ENCODE measurements at places on chromosomes 7 and 10. TPM values are rescaled to one million over a fixed set of nuclear protein-coding genes. Genes with fewer than 3 reads are reported as not detected.

The FAM185A gene
- total RNA-seq, result 17.8 TPM

The GNGT1 gene
- total RNA-seq, result not detected

DNA sequence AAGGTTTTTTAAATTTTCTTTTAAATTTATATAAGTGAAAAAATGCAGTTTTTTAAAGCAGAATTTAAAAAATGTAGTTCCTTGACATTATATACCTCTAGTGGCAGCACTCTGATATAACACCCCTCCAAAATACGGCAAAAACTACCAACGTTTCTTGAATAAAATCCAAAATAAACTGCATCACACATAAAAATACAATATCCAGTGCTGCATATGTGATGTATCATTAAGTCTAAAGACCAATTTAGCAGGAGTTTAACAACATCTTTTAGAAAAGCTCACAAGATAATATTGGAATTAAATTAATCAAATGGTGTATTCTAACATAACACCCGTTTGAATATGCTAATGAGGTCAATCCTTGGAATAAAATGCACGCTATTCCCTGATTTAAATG, 1.4 kb downstream of the TCERG1L start:
- no peak overlapping the region for H3K27ac ChIP-seq
- H3K4me3 ChIP-seq, result no peak overlapping the region
- H3K36me3 ChIP-seq, result no peaks in the 10 kb centered on the region

DNA sequence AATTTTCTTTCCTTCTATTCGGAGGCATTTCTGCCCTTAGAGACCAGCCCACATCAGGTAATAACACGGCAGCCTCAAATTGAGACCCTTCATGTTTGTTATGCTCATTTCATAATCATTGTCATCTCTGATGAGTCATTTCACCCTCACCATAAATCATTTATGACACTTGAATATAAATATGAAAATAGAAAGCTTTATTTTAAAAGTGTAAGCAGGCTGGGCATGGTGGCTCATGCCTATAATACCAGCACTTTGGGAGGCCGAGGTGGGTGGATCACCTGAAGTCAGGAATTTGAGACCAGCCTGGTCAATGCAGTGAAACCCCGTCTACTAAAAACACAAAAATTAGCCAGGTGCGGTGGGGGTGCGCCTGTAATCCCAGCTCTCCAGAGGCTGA, 57.4 kb upstream of the EGFR start:
- no peaks in the 10 kb centered on the region for H3K27me3 ChIP-seq
- H3K27ac ChIP-seq, result no peak overlapping the region
- H3K4me3 ChIP-seq, result no peak overlapping the region
- no peak for DNase-seq
- no peaks in the 10 kb centered on the region for H3K36me3 ChIP-seq

DNA sequence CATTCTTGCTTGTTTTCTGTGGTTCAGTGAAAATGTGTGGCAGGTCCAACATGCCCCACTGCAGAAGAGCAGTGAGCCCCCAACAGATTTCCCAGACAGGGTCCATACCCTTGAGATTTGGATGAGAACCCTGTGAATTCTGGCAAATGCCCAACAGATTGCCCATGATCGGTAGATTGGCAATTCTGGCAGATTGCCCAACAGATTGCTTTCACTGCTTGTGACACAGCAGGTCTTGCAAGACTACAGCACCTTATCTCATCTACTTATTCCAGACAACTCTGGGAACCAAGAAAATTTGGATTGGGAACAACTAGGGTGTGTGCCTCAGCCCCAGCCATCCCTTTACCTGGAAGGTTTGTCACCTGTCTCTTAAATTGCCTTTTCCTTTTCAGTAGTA, 143.7 kb upstream of the COL1A2 start:
- no peak overlapping the region for H3K4me3 ChIP-seq
- no peaks in the 10 kb centered on the region for H3K36me3 ChIP-seq

DNA sequence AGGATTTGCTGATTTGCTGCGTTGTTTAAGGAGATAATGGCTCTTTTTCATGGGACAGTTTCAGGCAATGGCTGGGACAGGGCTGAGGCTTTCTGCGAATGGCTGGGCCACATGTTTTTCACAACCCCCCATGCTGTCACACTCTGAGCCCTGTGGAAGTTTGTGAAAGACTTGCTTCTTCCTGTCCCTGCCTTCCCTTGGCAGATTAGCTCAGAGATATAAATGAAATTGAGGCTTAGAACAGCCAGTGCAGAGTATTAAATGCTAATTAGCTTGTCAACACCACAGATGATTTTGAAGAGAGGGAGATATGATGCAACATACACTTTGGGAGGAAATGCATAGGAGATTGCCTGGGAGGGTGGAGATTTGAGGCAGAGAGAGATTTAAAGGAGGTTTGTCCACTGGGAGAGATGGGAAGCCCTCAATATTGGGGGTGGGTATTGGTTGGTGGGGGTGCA, 232.0 kb downstream of the SH2D4B start:
- H3K27me3 ChIP-seq, result peaks cover 3% of the 10 kb centered on the region
- H3K4me3 ChIP-seq, result no peak overlapping the region
- H3K36me3 ChIP-seq, result no peaks in the 10 kb centered on the region
- H3K27ac ChIP-seq, result no peak overlapping the region

GRCh38 chr10:68222391-68222790, 9.5 kb downstream of the ATOH7 start:
- H3K27me3 ChIP-seq, result no peaks in the 10 kb centered on the region
- no peaks in the 10 kb centered on the region for H3K36me3 ChIP-seq
- H3K4me3 ChIP-seq, result no peak overlapping the region
- H3K27ac ChIP-seq, result no peak overlapping the region
- no peaks in the 10 kb centered on the region for H3K4me1 ChIP-seq
- DNase-seq, result no peak
